ENCODE measurements at places on chromosomes 1 and 21. TPM values are rescaled to one million over a fixed set of nuclear protein-coding genes. Genes with fewer than 3 reads are reported as not detected.

KCNC4 gene
- 5.2 TPM for total RNA-seq

PCBP3 gene
- total RNA-seq = 7.1 TPM

HENMT1 gene
- total RNA-seq = 8.8 TPM

- DNase-seq = no peak
Measured at GRCh38 chr1:9121496-9122409, 7.1 kb downstream of the GPR157 start.

- DNase-seq = no peak
Measured at GRCh38 chr1:74641161-74641560, 32.4 kb downstream of the ERICH3 start.

- DNase-seq = no peak
Measured at GRCh38 chr21:19830446-19830845, 1167.8 kb upstream of the NCAM2 start.
